Stomach (tissue), 19 donors: ENCODE measurements at places on chromosomes 2 and 18. TPM values are rescaled to one million over a fixed set of nuclear protein-coding genes. Genes with fewer than 3 reads are reported as not detected.

SP140 gene
- 1.7 TPM for total RNA-seq

SNORC gene
- 12.8 TPM for total RNA-seq

NEU4 gene
- total RNA-seq, result 415 TPM

DNA sequence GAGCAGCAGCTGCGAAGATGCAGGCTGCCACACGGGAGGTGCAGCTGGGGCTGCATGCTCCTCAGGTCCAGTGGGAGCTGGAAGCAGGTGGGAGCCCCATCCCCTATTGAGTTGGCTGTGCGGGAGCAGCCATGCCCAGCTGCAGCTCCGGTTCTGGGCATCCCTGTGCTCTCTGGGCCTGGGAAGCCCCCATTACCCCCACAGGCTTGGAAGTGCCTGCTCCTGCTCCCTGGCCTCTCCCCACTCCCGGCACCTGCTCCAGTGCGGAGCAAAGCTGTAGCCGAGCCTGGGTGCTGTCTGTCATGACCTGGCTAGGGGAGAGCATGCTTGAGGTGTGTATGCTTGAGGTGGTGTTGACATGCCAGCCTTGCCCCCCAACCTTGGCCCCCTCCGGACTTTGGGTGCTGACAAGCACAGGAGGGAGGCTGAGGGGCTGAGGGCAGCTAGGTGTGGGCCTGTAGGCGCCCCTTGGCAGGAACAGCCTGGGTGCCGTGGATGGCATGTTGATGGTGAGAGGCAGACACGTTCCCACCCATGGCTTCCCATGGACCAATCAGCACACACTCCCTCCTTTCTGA lies 21.5 kb downstream of the ANKRD29 start:
- no peak for DNase-seq

DNA sequence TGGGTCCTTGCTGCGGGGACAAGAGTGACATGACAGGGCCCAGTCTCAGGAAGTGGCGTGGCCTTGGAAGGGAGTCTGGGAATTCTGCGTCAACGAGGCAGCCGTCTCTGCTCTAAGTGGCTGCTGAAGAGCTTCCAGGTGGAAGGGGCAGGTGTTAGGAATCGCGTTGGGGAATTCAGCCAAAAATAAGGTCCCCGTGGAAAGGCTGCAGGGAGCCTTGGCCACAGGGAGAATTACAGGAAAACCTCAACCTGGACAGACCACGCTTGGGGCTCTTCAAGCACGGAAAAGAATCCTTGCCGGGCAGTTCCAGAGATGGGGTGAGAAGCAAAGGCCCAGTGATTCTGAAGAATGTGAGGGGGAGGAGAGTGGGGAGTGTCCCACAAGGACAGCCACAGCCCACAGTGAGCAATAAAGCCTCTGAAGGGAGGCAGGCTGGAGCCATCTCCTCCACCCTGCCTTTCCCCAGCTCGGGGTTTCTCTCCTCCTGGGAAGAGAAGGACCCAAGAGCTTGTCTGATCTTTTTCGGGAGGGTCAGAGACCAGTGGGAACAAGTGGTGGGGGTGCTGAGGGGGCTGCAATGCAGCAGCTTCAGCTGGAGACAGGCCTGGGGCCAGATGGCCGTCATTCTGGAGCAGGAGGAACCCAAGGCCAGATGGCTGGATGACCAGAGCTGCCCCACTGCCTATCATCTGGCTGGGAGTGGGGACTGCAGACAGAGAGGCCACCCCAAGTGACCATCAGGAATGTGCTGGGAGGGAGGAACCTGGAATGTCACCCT lies 106.4 kb upstream of the SMAD2 start:
- no peak for DNase-seq

GRCh38 chr18:41899535-41899934 lies 55.5 kb upstream of the PIK3C3 start:
- no peak for DNase-seq

DNA sequence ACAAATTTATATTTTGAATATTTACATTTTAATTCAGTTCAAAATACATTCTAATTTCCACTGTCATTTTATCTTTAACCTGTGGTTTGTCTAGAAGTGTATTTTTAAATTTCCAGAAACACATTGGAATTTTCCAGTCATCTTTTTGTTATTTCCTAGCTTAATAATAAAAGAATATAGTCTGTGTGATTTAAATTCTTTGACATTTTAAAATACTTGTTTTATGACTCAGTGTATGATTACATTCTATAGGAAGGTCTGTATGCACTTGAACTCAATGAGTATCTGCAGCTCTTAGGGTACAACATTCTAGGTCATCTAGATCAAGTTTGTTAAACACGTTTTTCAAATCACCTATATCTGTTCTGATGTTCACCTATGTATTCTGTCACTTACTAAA lies 88.3 kb upstream of the MBOAT2 start:
- no peak for DNase-seq

DNA sequence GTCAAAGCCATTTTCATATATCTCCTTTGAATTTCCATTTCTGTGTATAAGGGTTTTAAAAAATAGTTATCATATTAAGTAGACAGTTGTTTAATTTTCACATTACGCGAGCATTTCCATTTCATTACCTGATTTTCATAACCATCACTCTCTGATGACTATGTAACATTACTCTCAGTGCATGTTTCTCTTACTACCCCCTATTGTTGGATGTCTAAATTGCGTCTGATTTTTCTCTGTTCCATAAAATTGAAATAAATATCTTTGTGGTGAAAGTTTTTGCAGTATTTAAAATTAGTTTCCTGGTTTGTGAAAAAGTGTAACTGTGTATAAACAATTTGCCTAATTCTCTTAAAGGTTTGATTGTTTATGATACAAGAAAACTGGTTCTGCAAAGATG lies 123.8 kb downstream of the MYO1B start:
- no peak for DNase-seq

DNA sequence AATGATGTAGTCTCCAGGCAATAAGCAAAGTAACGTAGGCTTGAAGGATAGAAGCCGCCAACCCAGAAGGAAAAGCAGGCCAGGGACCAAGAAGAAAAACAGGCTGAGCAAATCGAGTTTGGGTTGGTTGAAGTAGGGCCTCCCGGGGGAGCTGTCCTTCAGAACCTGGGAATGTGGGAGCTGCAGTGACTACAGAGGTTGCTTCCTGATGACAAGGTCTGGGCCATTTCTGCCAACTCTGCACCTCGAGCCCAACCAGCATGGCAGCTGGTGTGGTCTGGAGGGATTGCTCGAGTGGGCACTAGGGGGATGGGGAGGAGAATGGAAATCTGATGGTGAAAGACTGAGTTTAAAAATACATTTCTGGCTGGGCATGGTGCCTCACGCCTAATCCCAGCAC lies 14.1 kb downstream of the ACMSD start:
- no peak for DNase-seq

GRCh38 chr18:35635170-35635569 lies 53.6 kb downstream of the GALNT1 start:
- no peak for DNase-seq

- DNase-seq, result no peak
Observed at GRCh38 chr2:229133155-229133772, 137.8 kb downstream of the PID1 start.

DNA sequence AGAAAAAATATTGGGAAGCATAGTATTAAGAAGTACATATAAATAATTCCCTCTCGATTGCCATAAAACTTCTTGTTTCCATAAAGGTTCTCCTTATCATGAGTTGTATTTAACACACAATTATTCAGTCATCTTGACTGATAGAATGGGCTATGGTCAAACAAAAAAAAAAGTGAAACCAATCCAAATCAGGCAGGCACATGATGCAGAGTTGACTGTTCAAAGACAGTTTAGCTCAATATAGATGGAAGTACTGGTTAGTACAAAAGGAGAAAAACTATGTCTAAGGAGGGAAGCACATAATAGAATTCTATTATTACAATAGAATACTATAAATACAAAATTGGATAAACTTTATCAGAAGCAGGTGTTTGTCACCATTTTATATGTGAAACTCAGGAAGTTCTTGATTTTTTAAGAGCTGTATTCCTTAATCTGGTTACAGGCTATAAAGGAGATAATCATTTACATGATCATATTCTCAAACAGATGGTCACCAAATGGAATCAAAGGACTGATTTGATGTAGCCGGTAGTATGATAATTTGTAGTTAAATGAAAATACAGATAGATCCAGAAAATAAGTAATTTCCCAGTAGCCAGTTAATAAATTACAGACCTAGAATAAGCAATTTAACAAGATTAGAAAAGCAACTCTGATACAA lies 18.2 kb upstream of the CALCRL start:
- DNase-seq, result no peak

DNA sequence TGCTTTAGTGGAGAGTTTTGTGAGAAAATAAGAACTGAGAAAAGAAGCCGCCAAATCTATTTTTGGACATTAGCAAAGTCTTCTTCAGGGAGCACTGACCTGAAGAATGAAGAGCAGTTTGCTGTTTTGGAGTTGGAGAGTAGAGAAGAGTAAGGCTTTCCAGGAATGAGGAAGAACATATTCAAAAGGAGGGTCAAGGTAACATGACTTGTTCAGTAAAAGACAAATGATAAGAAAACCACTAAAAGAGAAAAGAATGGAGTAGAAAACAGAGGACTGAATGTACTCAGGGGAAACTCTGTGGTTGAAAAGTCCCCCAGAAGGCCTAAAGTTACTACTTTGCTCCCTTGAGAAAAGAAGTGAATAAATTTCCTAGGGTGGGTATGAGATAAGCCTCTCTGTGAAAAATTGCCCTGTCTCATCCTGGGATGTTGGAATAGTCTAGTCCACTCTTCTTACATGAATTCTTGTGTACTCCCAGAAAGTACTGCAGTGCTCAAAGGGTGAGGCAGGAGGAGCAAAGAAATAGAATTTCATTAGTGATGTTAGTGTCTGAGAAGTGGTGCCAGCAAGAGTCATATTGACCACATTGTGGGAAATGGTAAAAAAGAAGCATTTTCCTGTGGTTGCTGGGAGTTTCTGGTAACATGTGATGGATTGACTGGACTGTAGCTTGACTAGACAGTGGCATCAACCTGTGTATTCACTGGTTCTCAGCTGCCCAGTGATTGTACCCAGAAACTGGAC lies 27.8 kb downstream of the MBD5 start:
- no peak for DNase-seq
